ENCODE measurements at places on chromosomes 16 and 17. TPM values are rescaled to one million over a fixed set of nuclear protein-coding genes. Genes with fewer than 3 reads are reported as not detected.

- no peak for DNase-seq
These were observed 516.8 kb downstream of the MAF start for GRCh38 chr16:79083508-79084299.

GRCh38 chr17:34581446-34582184 is 2.2 kb downstream of the TMEM132E start:
- DNase-seq: no peak

GRCh38 chr16:54504372-54504771 is 217.8 kb upstream of the IRX3 start:
- no peak for DNase-seq

GRCh38 chr17:8557176-8557806 is 73.2 kb downstream of the MYH10 start:
- DNase-seq: no peak

DNA sequence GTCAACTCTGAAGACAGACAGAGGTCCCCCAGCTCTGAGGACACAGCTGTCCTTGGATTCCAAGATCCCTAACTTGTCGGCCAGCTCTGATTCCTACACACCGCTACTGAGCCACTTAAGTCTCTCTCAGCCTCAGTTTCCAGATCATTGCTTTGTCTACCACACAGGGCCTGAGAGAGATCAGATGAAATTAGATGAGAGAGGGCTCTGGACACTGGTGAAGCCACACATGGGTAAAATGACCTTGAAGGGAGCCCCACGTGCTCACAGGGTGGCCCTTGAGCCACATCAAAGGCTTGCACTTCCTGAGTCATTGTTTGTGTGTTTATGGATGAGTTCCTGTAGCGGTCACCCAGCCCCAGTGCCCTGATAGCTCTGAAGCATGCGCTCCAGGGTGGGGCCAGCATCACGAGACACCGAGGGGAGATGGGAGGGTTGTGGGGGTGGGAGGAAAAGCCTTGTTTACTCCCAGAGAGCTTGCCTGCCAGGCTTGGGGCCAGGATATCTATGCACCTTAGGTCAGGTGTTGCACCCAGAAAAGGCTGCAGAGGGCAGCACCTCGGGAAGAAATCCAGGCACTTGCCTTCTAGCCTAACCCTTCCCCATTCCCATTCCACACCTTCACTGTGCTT is 32.7 kb upstream of the SLC6A2 start:
- no peak for DNase-seq

- DNase-seq: no peak
These were observed 620 bp downstream of the NOB1 start for GRCh38 chr16:69754143-69754468.

GRCh38 chr16:30186782-30187555 is 3.6 kb downstream of the CORO1A start:
- DNase-seq: peak; percentile 92

DNA sequence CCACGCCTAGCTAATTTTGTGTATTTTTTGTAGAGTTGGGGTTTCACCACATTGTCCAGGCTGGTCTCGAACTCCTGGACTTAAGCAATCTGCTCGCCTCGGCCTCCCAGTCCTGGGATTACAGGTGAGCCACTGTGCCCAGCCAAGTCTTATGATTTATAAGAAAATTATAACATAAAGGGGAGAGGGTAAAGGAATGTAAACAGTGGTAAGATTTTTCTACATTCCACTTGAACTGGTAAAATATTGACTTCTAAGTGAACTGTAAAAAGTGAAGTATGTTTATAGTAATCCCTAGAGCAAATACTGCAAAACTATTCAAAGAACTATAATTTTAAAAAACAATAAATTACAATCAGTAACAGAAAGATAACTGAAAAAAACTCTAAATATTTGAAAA is 33.5 kb downstream of the C16orf87 start:
- no peak for DNase-seq

DNA sequence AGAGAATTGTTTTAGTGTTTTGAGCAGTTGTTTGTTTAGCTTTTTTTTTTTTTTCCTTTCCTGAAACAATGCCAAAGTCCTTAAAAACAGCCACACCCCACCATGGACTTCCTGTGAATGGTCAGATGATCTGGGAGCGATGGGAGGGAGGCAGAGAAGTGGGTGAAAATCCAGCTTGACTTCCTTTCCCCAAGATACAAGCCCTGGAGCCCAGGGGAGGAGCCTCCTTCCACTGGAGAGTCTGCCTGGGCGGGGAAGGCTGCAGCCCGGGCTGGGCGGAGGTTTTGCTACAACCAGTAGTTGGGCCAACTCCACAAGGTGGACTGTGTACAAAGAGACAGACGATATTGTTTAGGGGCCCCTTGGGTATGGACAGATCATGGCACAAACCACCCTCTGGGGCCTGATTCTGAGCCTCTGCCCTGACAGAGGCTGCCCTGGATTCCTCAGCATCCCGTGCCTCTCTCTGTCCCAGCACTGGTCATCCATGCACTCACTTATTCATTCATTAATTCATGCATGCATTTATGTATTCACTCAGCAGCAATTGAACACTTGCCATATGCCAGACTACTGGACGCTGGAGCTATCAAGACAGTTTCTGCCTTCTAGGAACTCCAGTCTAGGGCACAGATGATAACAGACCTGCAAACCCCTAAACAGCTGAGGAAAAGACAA is 29.8 kb downstream of the WSB1 start:
- DNase-seq: no peak

- DNase-seq: no peak
These were observed 12.6 kb upstream of the CA10 start for GRCh38 chr17:52170963-52171572.

DNA sequence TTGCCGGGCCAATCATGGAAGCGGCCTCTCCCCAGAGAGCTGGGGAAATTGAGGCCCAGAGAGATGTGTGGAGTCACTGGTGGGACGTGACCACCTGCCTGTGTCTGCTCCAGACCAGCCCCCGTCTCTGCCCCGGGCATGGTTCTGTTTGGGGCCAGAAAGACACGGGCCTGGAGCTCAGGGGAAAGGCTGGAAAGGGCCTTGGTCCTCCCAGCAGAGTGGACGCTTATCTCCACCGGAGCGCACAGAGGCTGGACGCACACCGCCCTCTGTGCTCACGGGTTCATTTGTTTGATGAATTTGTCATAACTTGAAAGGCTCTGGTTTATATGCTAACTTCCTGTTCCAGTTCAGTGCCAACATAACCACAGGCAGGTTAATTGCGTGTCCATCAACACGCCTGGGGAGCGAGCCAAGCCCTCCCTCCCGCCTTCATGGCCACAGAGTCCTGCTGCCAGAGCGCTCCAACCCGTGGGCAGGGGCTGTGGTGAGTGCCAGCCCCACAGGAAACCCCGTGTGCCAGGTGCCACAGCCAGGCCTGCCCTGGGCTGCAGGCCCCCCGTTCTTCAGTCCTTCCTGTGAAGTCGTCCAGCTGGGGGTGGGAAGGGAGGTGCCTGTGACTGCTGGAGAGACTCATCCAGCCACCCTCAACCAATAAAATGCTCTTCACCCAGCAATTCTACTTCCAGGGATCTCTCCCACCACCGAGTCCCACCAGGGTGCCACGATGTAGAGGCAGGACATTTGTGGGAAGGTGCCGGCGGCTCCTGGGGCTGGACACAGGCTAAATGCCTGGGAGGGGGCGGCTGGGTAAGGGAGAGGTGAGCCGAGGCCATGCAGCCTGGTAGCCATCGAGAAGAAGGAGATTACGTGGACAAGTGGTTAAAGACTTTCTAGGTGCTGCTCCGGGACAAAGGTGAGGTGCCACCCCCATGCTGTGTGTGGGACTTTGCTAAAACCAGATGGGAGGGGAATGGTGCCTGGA is 29.4 kb upstream of the BAHCC1 start:
- DNase-seq: peak; percentile 33

GRCh38 chr16:53743149-53743566 is 39.2 kb downstream of the FTO start:
- no peak for DNase-seq

DNA sequence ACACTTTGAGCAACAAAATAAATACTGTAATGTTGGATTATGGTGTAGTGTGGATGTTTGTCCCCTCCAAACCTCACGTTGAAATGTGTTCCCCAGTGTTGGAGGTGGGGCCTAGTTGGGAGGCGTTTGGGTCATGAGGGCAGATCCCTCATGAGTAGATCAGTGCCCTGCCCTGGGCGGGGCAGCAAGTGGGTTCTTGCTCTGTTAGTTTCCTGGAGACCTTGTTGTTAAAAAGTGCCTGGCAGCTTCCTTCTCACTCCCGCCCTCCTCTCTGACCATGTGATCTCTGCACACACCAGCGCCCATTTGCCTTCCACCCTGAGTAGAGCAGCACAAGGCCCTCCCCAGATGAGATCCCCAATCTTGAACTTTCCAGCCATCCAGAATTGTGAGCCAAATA is 67.7 kb downstream of the MPRIP start:
- DNase-seq: no peak

GRCh38 chr17:19020016-19020415 is 15.5 kb upstream of the FAM83G start:
- no peak for DNase-seq

GRCh38 chr17:83100220-83100852 is 20.9 kb downstream of the METRNL start:
- DNase-seq: no peak

The GPR142 gene
- polyA plus RNA-seq: 0.10 TPM

The CIBAR2 gene
- not detected for polyA plus RNA-seq

The ANKRD40CL gene
- not detected for polyA plus RNA-seq

The KRTAP9-8 gene
- not detected for polyA plus RNA-seq

The ENO3 gene
- 3.0 TPM for polyA plus RNA-seq

The CLEC3A gene
- not detected for polyA plus RNA-seq

The UTS2R gene
- polyA plus RNA-seq: not detected
